ENCODE measurements at places on chromosomes 11 and 22. TPM values are rescaled to one million over a fixed set of nuclear protein-coding genes. Genes with fewer than 3 reads are reported as not detected.

GRCh38 chr11:102577182-102577581 is 46.6 kb upstream of the MMP7 start:
- DNase-seq, result peak; percentile 50

The RAC2 gene
- total RNA-seq, result 138 TPM

The TRIM49 gene
- not detected for total RNA-seq

The HTR3A gene
- not detected for total RNA-seq
